Foreskin keratinocyte (primary cell): ENCODE measurements at places on chromosomes 11 and 22.

DNA sequence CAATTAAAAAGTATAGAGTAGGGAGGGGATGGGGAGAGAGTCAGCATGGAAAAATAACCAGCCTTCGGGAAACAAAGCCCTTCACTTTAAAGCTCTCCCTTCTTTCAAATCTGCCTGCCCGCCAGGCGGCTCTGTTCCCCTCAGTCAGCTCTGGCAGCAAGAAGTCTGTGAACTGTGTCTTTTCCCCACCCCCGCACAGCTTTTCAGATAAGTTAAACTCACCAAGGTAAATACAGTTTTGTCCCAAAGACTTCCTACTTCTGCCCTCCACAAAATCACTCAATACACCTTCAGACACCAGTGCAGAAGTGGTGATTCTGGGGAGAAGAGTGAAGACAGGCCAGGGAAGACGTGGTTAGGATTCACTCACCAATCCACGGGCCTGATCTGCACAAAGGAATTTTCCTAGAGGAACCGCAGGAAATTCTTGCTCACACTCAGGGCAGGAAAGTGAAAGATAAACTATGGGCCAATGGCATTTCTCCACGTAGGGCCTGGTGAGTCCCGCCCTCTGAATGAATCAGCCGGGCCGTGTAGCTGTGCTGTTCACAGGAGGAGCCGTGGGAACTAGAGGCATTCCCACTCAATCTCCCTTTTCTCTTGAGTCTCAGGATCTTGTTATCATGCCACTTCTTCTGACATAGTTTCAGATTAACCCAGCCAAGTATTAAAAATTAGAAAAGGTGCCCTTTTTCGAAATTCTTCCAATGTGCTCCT, at the start of gene TRIM5:
TSS of gene TRIM5 (minus strand) at position 429 of the 717 bp plus-strand sequence. CDS start 4,897 bp downstream, outside the sequence.
- peak; percentile 95 for DNase-seq

DNA sequence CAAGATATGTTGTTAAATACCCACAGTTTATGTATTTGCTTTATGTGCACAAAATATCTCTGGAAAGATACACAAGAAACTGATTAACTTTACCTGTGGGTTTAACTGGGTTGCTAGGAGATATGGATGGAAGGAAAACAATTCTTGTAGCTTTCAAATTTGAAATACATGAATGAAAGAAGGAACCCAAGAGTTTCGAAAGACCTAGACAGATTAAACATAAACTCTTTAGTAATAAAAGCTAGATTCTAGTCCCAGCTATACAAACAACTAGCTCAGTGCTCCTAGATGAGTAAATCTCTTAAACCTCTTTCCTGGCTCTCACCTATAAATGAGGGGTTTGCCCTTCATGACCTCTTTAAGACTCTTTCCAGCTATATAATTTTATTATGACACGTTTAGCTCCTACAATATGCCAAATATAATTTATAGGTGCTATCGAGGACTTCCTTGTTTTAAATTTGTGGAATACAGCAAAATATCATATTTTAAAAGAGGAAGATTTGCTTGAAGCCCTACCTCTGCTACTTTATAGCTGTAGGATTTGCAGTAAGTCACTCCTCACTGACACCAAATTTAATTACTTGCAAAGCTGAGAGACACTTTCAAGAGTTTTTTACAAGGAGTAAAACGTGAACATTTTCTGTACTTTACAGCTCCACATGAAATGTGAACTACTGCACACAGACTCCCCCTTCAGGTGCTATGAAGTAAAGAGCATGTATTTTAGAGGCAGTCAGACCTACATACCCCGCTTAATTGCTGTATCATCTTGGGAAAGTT, 50.7 kb downstream of the RRAS2 start:
- no peak for DNase-seq

GRCh38 chr11:12381875-12382274, 4.5 kb downstream of the PARVA start:
- no peak for DNase-seq

DNA sequence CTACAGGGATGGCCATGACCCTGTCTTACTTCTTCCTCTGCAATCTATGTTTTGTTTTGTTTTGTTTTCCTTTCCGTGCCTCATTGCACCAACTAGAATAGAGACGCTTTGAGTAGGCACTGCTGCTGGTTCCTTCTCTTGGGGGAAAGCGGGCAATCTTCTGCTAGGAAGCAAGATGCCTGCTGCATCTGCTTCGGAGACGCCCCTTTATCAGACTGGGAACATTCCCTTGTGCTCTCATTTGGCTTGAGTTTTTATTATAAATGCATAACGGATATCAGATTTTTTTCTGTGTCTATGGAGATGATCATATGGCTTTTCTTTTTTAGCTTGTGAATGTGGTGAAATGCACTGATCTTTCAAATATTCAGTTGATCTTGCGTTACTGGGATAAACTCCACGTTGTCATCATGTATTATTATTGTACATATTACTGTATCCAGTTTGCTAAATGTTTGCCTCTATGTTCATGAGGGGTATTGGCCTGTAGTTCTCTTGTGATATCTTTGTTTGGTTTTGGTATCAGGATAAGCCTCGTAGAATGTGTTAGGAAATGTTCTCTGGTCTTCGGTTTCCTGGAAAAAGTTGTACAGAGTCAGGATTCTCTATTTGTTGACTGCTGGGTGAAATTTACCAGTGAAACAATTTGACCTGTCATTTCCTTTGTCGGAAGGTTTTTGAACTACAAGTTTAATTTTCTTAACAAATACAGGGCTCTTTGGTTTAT, 23.4 kb upstream of the KRTAP5-6 start:
- DNase-seq, result no peak

DNA sequence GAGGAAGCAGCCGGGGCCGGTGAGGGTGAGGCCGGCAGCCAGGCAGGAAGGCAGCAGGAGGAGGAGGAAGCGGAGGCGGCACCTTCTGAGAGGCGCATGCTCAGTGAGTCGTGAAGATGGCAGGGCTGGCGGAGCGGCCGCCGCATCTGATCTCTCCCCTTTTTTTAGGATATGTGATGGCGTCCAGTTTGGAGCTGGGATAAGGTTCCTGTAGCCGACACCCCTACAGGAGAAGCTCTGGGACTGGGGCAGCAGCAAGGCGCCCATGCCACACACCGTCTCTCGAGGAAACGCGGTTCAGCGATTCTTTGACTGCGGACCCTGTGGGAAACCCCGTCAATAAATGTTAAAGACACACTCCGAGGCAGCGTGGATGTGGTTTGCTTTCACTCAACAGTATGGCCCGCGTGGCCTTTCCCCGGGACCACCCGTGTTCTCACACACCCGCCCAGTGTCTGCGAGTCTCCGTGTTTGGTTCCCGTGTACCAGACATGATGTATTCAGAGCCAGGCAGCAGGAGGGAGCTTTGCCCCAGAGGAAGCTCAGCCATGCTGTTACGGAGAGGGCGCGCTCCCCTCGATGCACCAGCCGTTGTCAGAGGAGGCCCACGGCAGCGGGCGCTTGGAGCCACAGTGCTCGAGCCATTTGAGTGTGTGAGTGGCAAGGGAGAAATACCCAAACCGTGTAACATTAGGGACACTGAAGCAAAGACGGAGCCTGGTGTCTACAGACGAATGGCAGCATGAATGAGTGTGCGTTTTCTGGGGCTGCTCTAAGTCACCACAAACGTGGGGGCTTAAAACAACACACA, 27.7 kb upstream of the PARVB start:
- DNase-seq, result no peak

DNA sequence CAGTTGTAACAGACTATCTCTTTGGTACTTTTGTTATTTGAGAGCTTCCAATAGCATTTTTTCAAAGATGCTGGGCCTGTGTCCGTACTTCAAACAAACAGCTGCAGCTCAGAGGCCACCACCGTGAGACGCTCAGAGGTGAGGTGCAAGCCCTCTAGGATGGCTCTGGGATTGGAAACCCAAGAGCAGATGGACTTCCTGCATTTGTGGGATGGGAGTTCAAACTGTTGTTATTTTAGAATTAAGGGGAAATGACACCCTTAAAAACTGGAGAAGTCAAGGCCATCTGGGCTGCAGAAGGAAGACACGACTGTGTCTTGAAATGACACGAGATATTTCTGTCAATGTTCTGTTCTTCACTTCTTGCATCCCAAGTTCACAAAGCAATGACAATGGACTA, 9.2 kb upstream of the IL10RA start:
- DNase-seq, result no peak
